Hematopoietic multipotent progenitor cell treated with erythropoietin and hydrocortisone succinate and interleukin-3 and kit ligand, for 4 days (in vitro differentiated cells): ENCODE measurements at places on chromosomes 1 and 21.

GRCh38 chr21:17775431-17776126 lies 43.6 kb downstream of the C21orf91 start:
- peak; percentile 49 for DNase-seq

DNA sequence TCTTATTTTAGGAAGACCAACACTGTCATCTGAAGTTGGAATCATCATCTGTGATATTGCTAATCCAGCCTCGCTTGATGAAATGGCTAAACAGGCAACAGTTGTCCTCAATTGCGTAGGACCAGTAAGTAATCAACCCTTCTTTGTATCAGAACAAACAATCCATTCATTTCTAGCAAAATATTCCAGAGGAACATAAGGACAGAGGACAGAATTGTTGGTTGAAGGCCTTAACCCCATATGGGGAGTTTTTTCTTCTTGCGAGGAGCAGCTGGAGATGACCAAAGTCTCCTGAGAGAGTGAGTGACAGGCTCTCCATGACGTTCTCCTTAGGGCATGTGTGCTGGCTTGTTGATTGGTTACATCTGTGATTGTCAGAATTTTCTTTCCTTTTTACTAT lies 2.7 kb downstream of the SCCPDH start:
- DNase-seq, result no peak

DNA sequence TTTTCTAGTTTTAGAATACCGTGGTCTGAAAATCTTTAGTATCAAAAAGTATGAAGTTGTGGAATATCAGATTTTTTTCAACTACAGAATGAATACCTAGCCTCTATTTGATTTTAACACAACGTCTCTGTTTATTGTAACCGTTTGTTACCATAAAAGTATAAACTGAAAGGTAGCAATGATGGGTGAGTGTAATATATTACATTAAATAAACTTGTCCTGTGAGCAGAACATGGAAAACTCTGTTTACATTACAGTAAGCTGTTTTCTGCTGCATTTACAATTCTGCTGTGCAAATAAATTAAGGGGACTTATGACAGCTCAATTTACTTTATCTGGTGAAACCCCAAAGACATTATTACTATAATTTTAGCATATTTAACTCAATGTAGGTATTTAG lies 62.5 kb downstream of the CHRM3 start:
- no peak for DNase-seq

GRCh38 chr1:207672522-207673130 lies 27.7 kb downstream of the CR1L start:
- DNase-seq, result peak; percentile 86

DNA sequence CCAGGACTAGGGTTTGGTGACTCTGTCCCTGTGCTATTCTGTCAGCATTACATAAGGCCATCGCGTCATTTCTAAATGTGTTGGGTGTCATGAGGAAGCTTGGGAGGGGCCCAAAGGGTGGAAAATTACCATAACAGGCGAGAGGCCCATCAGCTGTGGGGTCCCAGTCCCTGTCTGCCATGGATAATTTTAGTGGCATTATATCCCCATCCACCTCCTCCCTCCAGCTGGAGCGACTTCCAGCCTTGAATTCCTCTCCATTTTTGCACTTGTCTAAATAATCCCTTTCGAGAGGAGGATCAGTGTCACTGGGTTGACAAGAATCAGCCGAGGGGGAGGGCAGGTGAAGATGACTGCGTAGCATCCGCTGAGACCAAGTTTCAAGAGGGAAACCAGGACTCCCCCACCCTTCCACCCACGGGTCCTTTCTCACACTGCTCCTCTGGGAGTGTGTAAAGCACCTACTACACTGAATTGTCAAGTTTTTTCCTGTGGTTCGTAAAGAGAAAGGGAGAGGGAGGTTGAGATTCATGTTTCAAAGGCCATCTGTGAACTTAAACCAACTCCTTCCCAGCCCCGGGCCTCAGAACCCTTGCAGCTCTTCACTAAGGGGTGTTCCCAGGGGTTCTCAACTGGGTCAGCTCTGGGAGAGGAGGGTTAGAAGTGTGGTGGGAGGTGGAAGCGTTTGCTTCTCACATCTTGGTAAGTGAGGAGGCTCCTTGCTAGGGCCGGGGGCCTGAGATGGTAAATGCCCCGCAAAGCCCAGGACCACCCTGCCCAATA lies 29.2 kb downstream of the VASH2 start:
- DNase-seq, result no peak

- DNase-seq, result no peak
These were observed 66.2 kb downstream of the TEX35 start for GRCh38 chr1:178579095-178579494.

GRCh38 chr1:15500184-15501178 lies 23.5 kb downstream of the CASP9 start:
- DNase-seq, result no peak

- DNase-seq, result no peak
These were observed 22.6 kb upstream of the OPRD1 start for GRCh38 chr1:28789412-28789811.

GRCh38 chr1:182598296-182598695 lies 5.9 kb downstream of the RGS16 start:
- no peak for DNase-seq

DNA sequence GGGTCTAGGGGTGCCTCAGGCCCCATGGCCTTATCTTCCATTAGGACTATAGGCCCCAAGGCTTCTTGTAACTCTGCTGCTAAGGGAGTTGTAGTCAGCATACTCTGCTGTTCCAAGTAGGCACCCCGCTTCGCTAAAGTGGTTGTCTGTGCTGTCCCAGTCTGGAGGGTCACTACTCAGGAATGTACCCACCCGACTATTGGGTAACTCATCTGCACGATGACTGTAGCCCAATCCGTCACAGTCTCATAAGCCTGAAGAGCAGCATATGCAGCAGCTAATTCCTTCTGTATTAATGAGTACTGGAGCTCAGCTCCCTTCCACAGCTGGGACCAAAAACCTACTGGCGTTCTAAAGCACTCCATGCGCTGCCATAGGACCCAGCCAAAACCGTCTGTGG lies 111.0 kb downstream of the GDAP2 start:
- no peak for DNase-seq

DNA sequence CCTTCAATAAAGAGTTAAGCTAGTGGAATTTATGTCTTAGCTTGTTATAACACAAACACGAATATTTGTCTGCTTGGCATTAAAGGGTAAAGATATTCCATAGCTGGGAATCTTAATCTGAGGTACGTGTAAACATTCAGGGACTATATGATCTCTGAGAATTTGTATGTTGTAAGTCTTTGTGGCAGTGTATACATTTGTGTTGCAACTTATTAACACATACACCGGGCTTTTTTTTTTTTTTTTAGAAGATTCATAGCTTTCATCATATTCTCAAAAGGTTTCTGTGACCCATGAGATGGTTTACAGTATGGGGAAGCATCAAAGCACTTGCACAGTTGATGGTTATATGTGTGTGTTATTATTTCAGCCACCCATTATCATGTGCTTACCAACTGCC lies 3.0 kb downstream of the GGPS1 start:
- DNase-seq, result peak; percentile 38

GRCh38 chr21:39006571-39007311 lies 176.5 kb downstream of the PSMG1 start:
- DNase-seq, result peak; percentile 57

GRCh38 chr1:200877839-200878551 lies 5.2 kb downstream of the GPR25 start:
- DNase-seq, result no peak

DNA sequence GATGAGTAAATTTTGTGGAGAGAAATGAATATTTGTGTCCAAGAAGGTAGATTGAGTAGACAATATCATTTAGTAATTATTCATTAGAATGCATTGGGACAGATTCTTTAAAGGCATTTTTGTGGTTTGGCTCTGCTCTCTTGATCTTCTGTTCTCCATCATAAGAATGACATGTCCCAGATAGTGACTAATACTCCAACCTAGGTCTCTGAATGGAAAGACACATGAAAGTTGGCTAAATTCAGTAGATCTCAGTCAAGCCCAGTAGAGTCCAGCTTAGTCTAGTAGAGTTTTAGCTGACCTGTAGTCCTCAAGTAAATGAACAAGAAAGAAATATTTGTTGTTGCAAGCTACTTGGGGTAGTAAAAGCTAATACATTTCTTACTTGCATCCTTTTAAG lies 61.8 kb upstream of the DNAH14 start:
- no peak for DNase-seq

- DNase-seq, result no peak
These were observed 158.8 kb upstream of the DUSP10 start for GRCh38 chr1:221900678-221901077.

- DNase-seq, result no peak
These were observed 56.7 kb downstream of the UCK2 start for GRCh38 chr1:165884009-165884689.

- no peak for DNase-seq
These were observed 3.5 kb upstream of the TFF1 start for GRCh38 chr21:42369821-42370220.

DNA sequence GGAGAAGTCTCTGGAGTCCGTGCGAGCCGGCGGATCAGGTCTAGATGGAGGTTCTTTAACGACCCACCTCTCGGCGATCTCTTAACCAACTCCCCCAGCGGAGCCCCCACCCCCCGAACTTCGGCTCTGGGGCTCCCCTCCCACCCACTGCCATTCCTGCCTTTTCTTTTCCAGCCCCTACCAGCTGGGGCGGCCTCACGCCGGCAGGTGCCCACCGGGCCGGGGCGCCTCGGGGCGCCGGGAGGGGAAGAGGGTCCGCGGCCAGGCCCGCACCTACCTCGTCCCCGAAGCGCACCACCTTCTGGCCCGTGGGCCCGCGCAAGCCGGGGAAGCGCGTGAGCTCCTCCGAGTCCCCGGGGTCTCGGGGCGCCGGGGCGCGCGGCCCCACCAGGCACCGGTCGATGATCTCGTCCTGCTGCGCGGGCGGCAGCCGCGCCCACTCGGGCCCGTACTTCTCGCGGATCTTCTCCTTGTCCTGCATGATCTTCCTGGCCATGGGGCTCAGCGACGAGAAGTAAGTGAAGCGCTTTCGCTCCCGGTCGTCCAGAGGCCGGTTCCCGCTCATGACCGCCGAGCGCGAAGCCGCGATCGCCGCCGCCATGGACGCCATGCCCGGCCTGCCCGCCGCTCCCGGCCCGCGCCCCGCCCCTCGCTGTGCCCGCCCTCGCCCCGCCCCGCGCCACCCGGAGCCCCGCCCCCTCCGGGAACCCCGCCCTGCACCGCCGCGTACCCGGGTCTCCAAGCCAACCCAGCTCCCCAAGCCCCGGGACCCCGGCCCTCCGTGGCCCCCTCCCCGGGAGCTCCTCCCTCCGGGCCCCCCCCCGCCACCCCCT lies at the start of gene C1orf198:
Gene C1orf198, minus strand, starts transcription at position 619 of the 833 bp plus-strand sequence. Its CDS starts 9 bp downstream, at position 610.
- peak; percentile 68 for DNase-seq

DNA sequence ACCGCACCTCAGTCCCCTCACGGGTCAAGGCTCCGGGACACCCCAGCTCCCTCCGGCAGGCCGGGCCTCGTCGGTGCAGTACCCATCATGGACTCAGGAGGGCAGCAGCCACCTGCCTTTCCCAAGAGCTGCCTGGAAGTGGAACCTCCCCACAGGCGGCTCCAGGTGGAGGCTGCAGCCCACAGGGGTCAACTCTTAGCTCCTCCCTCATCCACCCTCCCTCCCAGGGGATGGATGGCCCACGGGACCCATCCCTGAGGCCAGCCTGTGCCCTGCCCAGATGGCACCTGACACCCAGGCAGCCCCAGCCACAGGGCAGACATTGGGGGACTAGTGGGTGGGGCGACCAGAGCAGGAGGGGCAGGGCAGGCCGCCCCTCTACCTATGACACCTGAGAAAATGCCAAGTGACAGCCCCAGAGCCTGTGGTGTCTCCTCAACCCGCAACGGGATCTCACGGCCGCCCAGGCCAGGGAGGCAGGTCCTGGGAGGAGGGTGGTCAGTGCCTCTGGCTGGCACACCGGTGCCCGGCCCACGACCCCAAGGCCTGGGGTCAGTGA lies 1.2 kb upstream of the ARHGEF16 start:
- peak; percentile 81 for DNase-seq

GRCh38 chr21:37391666-37392065 lies 25.1 kb downstream of the DYRK1A start:
- peak; percentile 38 for DNase-seq

DNA sequence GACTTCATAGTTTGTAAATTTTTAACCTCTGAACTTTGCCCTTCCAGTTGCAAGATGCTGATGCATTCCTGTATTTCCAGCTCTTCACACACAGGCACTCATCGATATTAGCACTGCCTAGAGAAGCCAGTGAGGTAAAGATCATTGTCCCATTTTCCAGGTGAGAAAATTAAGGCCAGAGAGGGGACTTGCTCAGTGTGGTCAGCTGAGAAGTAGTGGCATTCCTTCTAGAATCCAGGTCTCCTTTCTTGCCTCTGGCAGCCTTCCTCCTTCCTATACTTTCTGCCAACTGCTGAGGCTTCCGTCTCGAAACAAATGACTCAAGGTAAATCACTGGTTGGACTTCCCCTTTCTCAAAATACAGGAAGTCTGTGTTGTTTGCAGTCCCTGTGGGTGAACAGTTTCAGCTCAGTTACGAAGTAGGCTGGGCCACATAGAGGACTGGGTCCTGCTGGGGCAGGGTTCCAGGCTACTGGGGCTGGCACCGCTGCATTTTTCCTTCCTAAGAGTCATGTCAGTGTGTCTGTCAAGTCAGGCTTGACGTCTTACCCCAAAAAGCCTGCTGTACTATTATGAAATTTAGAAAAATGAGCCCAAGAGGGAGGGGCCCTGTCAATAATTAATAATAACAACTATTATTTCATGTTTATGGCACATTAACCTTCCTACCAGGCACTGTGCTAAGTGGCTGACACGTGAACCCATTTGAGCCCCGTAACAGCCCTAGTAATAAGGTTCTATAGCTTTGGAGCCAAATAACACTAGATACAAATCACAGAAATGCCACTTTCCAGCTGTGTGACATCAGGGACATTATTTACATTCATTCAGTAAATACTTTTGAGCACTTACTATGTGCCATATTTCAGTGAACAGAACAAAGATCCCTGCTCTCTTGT lies 16.6 kb upstream of the RNF19B start:
- DNase-seq, result peak; percentile 94

DNA sequence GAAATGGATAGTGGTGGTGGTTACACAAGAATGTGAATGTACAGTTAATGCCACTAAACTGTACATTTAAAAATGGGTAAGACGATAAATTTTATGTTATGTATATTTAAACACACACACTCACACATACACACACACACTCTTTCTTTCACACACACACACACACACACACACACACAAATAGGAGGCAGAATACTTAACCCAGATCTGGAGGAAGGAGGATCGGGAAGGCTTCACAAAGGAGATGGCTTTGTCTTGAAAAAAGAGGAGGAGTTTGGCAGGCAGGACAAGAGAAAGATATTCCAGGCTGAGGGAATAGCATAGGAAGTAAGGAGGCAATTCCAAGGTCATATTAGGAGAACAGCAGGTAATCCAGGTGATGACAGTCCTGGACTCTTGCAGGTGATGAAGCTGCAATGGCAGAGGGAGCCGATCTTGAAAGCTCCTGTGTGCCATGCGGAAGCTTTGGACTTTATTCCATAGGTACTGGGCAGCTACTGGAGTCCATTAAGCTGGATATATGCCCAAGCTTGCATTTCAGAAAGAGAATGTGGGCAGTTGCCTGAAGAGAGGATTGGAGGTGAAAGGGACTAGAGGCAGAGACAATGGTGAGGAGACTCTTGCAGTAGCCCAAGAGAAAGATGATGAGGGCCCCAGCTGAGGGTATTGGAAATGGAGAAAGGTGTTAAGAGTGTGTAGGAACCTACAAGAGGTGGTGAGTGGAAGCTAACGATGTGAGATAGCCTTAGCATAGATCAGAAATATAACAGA lies 15.4 kb upstream of the LYST start:
- DNase-seq, result no peak

- no peak for DNase-seq
These were observed 115.5 kb upstream of the PAXBP1 start for GRCh38 chr21:32887026-32887425.

- DNase-seq, result no peak
These were observed 34.4 kb downstream of the NID1 start for GRCh38 chr1:236030534-236030933.
